AG04450 (cell line): ENCODE measurements at places on chromosomes 2 and 18.

DNA sequence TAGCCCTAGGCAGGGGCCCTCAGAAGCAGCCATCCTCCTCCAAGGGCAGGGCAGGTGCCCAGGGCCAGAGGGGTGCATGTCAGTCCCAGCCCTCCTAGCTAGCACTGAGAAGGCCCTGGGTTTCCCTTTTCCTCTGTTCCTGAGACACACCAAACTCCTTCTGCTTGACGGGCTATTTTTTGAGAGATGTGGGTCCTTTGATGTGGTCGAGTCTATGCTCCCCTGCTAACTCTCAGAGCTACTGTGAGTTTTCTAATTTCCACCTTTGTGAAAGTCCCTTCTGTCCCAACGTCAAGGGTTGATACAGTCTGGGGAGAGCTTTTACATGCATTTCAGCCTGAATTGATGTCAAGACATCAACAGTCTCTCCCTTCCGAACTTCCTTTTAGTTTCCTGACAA lies 51.4 kb downstream of the TRPM8 start:
- no peak for DNase-seq

DNA sequence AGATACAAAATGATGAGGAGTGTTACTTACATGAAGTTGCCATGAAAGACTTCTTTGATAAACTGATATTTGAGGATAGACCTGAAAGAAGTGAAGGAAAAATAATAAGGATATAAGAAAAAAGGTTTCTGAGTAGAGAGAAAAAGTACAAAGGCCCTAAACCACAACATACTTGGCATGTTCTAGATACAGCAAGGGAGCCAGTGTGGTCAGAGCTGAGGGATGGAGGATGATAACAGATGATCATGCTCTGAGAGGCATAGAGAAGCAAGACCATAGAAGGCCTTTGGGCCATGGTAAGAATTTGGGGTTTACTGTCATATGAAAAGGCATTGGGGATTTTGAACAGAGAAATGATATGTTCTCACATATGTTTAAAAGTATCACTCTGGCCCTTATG lies 424.1 kb upstream of the CHST9 start:
- DNase-seq: no peak

GRCh38 chr2:46462936-46463335 lies 16.4 kb upstream of the TMEM247 start:
- peak; percentile 23 for DNase-seq

DNA sequence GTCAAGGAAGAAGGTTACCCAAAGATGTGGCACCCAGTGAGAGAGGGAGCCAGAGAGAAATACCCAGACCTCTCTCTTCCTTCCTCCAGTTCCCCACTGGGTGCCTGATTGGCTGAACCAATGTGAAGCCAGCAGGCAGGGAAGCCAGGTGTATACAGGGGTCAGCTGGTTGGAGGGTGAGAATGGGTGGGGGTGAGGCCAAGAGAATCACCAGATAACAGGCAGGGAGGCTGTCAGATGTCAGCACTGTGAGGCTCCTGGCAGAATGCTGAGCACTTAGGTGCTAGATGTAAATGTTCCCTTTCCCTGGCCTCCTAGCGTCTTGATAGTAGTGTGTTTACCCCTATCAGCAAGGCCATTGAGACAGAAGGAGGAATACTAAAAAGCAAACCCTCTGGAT lies 104.0 kb upstream of the MGAT5 start:
- no peak for DNase-seq

DNA sequence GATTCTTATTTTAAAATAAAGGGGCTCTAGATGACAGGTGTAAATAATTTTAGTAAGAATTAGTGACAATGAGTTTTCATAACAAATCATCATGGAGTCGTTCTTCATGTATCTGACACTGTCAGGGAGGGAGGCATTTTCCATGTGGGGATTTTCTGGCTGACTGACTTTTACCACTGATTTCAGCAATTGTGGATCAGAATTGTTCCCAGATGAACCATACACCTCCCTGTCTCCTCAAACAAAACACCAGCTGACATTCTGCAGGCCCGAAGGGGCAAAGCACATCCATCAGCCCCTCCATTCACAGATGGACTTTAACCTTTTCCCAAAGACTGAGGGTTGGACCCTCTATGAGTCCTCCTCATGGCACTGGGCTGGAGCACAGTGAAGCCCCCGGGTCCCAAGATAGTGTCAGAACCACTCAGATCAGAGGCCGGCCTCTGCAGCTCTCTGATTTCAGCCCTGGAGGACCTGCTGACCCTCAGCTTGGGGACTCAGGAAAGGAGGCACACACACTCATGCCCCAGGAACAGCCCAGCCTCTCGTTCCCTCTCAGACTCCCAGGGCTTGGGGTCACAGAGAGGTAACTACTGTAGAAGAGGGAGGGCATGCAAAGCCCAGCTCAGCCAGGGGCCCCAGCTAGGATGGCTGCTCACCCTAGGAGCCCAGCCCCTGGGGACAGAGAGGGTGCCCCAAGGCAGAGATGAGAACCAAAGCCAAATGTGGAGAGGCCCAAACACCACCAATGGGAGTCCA lies 43.2 kb upstream of the LOXHD1 start:
- DNase-seq: no peak

DNA sequence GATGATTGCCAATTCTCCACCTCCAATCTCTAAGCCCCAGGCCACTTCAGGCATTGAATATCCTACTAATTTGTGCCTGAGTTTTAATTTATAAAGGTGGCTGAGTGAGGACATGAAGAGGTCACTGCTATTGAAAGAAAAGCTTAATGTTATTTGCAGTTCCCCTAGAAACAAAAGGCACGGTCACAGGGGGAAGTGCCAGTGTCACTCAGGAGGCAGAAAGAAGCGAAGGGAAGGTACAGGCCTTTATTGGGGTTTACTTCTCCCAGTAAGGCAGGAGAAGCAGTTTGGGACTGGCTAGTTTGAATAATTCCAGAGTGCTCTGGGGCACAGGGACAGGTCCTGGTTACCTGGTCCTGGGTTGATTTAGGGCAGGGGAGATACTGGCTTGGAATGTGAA lies 1.7 kb upstream of the ABHD1 start:
- no peak for DNase-seq

- DNase-seq: no peak
Measured at GRCh38 chr18:2847317-2848246, 776 bp downstream of the EMILIN2 start.

DNA sequence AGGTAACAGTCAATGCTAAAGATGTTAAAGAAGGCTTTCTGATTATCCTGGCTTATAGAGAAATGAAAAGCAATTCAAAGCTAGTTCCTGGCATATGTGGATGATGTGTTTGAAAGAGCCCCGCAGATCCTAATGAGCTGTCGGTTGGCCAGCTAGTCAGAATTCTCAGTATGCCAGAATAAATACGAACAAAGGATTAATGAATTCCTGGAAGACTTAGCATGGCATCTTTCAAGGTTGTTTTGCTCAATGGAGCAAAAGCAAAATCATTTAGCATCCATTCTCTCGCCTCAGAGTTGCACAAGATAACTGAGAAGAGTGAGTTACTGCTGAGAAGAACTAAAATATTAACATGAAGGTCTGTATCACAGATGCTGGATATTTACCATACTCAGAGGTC lies 307.6 kb downstream of the RIT2 start:
- no peak for DNase-seq

DNA sequence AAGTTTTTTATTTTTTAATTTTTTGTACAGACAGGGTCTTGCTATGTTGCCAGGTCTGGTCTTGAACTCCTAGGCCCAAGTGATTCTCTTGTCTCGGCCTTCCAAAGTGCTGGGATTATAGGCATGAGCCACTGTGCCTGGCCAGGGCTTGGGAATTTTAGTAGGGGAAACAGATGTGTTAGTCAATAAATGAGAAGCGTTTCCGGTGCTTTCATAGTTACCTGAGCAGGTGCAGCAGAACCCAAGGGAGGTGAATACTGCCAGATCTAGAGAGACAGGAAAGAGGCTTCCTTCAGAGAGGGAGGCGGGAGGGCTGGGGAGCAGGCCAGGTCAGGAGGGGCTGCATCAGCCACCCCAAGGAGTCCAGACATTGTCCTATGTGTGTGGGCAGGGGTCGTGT lies 30.5 kb upstream of the IMPA2 start:
- DNase-seq: no peak

DNA sequence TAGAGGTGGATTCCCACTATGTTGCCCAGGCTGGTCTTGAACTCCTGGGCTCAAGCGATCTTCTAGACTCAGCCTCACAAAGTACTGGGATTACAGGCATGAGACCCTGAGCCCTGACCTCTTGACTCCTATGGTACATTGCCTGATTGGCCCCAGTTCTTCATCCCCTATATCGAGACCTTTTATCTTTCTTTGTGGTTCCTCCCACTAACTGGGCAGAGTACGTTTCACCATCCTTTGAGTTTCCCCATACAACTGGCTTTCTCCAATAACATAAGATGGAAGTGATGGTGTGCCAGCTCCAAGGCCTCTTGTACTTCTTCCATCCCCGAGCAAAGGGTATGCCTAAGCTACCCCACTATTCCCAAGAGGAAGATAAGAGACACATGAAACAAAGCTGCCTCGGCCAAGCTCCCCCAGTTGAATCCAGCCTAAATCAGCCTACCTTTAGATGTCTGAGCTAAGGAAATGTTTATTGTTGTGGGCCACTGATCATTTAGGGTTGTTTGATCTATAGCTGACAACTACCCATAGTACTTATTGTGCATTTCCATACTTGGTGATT lies 8.3 kb upstream of the TMEM247 start:
- no peak for DNase-seq

- no peak for DNase-seq
Measured at GRCh38 chr2:12488352-12489318, 228.1 kb upstream of the TRIB2 start.

GRCh38 chr2:42068571-42069178 lies 20.9 kb downstream of the PKDCC start:
- DNase-seq: no peak

GRCh38 chr18:48871391-48872166 lies 79.2 kb downstream of the SMAD7 start:
- no peak for DNase-seq

- no peak for DNase-seq
Measured at GRCh38 chr18:46158499-46158898, 54.3 kb downstream of the HAUS1 start.

- no peak for DNase-seq
Measured at GRCh38 chr2:191153716-191154115, 2.9 kb upstream of the STAT4 start.

DNA sequence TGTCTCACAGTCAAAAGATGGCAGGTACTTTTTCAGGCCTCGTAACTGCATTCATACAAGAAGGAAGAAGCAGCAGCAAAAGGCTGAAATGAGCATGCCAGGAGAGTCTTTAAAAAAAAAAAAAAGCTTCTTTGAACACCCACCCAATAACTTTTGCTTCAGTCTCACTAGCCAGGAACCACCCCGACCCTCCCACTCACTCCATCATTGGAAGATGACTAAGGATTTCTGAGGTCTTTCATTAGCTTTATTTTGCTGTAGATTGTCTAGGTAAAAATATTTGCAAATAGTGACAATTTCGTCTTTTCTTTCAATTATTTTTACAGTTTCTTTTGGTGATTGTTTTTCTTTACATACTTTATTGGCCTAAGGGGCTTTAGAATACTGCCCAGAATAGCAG lies 37.9 kb downstream of the RBBP8 start:
- no peak for DNase-seq

GRCh38 chr2:190340369-190340768 lies 3.0 kb upstream of the INPP1 start:
- DNase-seq: no peak

DNA sequence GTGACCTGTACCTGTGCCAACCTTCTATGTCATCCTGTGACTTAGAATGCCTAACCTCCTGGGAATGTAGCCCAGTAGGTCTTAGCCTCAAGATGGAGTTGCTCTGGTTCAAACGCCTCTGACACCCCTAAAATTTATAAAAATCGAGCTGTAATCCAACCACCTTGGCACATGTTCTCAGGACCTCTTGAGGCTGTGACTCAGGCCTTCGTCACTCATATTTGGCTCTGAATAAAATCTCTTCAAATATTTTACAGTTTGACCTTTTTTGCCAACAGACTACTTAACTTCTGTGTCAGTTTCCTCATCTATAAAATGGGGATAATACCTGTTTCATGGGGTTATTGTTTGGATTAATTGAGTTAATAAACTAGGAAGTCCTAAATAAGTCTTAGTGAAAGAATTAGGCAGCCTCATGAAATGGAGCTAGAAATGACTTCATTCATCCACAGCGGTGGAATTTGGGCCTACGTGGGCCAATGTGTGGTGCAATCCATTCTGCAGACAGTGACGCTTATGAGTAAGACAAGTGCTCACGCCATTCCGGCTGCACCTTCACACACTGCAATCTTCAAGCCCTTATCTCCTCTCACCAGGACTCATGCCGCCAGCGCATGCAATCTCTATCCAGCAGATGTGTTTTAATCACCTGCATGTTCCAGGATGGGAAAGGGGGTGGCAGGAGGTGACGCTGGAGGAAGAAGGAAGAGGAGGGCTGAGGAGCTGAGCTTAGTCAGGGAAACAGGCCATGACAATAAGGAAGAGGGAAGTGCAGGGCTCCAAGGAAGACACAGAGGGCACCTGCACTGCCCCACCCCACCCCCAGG lies 2.0 kb upstream of the UBE2F start:
- no peak for DNase-seq

DNA sequence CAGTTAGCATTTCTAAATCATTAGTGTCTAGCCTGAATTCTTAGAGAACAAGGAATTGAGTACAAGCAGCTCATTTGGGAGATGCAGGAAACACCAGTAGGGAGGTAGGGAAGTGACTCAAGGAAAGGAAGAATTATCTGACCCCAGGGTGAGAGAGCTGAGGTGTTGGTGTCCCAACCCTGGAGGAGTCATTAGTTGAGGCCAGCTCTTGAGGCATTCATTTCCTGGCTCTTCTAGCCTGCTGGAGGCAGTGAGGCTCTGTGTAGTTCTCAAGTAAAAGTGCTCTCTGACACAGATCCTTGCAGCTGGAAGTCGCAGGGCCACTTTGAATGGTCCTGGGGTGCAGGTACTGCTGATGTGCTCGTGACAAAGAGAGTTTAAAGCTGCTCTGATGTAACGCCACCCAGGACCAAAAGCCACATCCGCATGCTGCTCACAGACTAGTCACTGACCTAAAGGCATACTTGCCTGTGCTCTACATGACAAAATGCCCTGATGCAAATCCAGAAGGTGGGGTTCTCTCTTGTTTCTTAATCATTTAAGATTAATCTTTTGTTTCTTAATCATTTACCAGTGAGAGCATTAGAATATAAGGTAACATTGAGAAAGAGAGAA lies 299.5 kb upstream of the LYPD1 start:
- DNase-seq: no peak

DNA sequence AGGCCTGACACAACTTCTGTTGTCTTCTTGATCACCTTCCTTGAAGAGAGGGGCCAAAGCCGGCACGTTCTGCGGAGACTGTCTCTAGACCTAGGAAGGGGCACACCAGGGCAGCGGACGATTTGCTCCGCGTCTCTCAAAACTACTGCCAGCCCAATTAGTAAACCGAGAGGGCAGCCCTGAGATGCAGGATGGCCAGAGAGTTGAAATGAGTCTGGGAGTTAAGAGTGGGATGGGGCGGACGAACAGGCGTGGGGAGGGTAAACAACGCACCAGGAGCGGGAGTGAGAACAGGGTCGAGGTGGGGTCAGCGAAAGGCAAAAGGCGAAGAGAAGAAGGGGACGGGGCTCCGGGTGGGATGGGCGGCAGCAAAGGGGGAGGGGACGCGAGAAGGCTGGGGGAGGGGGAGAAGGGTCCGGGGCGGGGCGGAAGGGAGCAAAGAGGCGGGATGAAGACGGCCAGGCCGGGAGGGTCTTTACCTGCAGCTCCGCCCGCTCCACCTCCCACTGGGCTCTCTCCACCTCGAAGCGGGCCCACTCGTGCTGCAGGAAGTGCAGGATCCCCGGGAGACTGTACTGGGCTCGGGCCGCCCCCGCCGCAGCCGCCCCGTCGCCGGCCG lies 476 bp downstream of the STRN start:
- DNase-seq: no peak
